Urinary bladder (tissue), 4 donors: ENCODE measurements at places on chromosomes 1 and 21.

GRCh38 chr1:115826628-115827027 lies 14.3 kb downstream of the NHLH2 start:
- DNase-seq, result no peak

- no peak for DNase-seq
These were observed 20.5 kb upstream of the SMYD3 start for GRCh38 chr1:246527402-246528088.

DNA sequence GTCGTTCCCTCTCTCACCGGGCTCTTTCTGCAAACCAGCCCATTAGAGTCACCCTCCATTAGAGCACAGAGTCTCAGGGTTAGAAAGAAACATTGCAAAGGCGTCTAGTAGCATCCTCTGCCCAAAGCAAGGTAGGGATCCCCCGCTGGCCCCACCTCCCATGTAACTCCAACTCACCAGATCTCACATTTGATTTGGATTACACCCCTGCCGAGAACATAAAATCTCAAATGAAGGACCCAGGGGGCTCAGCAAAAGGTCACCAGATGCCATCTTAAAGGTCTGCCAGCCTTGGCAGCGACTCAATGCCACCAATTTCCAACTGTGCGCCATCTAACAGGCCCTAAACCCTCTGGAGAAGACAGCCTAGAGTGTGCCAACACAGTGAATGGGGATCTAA lies 14.1 kb downstream of the C1orf87 start:
- no peak for DNase-seq

GRCh38 chr1:108106775-108107174 lies 93.4 kb downstream of the SLC25A24 start:
- no peak for DNase-seq

DNA sequence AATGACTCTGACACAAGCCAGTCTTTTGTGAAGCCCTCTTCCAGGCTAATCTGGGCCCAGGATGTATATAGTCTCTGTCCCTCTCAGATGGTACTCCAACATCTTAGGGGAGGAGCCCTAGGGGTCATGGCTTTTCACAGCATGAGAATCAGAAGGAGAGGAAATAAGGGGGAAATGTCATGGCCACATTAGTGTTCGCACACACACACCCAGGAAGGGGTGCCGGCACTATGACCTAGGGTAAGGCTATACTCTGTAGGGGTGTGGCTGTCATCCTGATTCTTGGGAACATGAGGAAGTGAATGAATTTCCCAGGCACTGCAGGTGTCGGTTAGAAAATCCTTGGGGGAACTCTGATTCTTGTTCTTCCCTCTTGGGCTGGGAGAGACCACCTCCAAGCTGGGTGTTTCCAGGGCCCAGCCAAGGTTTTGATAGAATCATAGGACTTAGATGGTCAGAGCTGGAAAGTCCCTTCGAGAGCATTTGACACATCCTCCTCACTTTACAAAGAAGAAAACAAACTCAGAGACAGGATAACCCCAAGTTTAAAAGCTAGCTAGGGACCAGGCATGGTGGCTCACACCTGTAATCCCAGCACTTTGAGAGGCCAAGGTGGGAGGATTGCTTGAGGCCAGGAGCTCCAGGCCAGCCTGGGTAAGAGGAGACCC lies 22.0 kb downstream of the GFI1 start:
- no peak for DNase-seq

GRCh38 chr1:46687921-46688509 lies 16.4 kb downstream of the TEX38 start:
- DNase-seq, result no peak

DNA sequence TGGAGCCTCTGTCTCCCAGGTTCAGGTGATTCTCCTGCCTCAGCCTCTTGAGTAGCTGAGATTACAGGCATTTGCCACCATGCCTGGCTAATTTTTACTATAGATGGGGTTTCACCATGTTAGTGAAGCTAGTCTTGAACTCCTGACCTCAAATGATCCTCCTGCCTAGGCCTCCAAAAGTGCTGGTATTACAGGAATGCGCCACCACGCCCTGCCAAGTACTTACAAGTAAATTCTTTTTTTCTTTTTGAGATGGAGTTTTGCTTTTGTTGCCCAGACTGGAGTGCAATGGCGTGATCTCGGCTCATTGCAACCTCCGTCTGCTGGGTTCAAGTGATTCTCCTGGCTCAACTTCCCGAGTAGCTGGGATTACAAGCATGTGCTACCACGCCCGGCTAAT lies 42.5 kb downstream of the RPRD2 start:
- DNase-seq, result no peak

- DNase-seq, result no peak
These were observed 651.9 kb downstream of the MRPL39 start for GRCh38 chr21:24955275-24955961.

GRCh38 chr1:94038511-94038910 lies 82.4 kb downstream of the ABCA4 start:
- no peak for DNase-seq

DNA sequence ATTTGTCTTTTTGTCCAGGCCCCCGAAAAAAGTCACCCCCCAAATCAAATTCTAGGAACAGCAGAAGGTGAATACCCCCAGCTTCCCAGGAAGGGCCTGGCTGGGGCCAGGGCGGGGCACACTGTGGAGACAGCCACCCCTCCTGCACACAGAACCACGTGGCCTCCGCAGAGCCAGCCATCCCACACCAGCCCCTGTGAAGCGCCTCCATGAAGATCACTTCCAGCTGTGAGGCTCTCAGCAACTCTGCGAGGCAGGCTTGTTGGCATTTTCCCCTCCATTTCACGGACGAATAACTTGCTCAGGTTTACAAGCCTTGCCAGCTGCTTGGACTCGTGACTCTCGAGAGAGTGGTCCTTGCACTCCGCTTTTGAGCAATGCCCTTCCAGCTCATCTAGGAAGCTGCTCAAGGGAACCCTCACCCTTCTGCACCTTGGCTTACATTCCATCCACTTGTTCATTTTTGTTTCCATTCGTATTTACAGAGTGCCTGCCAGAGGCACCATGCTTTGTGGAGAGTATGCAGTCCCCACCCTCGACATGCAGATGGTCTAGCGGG lies 48.2 kb downstream of the SYT6 start:
- no peak for DNase-seq

DNA sequence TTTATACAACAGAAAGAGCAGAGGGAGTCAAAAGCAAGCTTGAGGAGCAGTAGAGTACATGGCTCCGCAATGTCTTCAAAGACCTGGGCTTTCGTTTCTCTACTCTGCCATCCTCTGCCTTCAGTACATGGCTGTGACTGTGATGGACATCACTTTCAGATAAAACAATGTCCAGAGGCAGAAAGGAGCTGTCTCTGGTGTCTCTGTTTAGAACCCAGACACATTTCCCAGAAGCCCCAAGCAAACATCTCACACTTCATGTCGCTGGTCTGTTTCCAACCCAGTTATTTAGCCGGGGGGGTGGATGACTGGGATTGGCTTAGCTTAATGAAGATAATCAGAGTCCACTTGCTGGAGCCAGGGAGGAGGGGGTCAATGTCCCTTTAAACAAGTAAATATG lies 25.6 kb downstream of the SGIP1 start:
- DNase-seq, result no peak

- DNase-seq, result no peak
These were observed 50.0 kb downstream of the C1orf198 start for GRCh38 chr1:230818367-230818766.

DNA sequence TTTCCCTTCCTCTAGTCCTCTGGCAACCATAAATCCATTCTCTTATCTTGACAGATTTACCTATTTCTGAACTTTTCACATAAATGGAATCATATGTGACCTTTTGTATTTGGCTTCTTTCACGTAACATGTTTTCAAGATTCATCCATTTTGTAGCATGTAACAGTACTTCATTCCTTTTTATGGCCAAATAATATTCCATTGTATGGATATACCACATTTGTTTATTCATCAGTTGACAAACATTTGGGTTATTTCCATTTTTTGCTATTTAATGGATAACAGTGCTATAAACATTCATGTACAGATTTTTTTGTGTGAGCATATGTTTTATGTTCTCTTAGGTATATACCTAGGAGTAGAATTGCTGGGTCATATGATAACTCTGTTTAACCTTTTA lies 54.0 kb downstream of the RPAP2 start:
- no peak for DNase-seq

DNA sequence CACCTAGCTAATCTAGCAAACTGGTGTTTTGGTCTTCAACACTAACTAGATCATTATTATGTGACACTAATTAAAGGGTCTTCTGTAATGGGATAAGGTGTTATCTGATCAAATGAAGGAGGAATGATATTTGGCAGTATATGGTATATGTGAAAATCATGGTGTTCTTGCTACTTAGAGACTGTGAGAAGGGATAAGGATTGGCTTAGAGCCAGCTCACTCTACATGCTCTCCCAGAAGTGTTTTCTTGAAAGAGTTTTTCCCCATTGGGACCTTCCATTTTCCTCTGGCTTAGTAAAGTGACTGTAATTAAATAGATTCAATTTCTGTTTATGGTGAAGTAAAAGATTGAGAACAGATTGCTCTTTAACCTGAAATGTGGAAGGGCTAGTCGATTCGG lies 71.2 kb upstream of the RGL1 start:
- DNase-seq, result no peak

GRCh38 chr1:152983743-152984142 lies at the start of gene SPRR1A:
SPRR1A (plus strand) TSS chr1:152984081; CDS start chr1:152985231, 1,150 bp downstream.
- DNase-seq, result no peak

DNA sequence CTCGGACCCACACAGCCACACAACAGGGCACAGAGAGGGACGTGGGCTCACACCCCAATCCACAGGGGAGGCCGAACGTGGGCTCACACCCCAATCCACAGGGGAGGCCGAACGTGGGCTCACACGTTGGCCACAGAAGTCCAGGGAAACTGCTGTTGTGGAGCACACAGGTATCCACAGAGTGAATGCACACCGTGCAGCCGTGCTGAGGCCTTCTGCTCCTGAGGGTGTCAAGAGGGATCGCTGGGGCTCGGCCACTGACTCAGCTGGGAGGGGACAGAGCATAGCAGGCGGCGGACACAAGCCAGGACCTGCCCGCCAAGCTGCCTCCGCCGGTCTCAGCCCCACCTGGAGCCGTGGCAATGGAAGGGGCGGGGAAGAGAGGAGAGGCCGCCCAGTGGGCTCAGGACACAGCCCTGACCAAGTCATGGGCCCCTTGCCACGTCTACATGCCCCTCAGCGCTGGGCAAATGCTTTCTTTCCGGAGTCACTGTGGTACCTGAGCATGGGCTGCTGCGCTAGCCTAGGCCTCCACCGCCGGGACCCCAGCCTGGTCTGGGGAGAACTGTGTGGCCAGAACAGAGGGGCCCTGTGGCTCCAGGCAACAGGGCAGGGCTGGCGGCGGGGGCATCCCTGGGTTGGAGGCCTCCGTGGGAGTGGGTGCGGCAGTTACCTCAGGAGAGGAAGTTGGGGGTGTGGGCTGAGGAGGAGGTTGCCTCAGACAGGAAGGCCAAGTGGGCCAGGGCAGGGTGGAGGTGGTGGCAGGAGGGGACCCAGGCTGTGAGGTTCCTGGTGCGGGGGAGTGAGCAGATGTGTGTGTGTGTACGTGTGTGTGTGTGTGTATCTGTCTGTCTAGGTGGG lies 1.2 kb downstream of the SYTL1 start:
- peak; percentile 40 for DNase-seq

DNA sequence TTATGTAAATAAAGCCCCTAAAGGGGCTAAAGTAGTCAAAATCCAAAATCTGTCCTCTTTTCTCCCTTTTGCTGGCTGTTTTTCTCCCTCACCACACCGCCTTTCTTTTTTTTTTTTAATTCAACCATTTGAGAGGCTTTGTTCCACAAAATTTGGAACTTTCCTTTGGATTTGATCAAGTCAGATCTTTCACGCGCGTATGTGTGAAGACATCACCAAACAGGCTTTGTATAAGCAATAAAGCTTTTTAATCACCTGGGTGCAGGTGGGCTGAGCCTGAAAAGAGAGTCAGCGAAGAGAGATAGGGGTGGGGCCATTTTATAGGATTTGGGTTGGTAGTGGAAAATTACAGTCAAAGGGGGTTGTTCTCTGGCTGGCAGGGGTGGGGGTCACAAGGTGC lies 5.3 kb upstream of the HPDL start:
- no peak for DNase-seq

DNA sequence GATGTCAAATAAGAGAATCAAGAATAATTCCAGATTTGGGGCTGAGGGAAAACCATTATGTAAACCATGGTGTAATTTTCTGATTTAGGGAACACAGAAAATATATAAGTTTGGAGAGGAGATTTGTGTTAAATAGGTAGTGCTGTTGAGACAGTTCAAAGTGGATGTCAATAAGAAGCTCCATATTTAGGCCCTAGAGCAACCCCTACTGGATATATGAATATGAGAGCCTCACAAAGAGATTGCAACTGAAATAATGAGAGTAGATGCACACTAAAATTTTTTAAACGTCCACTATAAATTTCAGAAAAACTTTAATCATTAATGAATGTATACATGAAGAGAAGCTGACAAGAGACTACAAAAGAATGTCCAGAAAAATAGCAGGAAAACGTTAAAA lies 1447.8 kb upstream of the PRMT6 start:
- no peak for DNase-seq

DNA sequence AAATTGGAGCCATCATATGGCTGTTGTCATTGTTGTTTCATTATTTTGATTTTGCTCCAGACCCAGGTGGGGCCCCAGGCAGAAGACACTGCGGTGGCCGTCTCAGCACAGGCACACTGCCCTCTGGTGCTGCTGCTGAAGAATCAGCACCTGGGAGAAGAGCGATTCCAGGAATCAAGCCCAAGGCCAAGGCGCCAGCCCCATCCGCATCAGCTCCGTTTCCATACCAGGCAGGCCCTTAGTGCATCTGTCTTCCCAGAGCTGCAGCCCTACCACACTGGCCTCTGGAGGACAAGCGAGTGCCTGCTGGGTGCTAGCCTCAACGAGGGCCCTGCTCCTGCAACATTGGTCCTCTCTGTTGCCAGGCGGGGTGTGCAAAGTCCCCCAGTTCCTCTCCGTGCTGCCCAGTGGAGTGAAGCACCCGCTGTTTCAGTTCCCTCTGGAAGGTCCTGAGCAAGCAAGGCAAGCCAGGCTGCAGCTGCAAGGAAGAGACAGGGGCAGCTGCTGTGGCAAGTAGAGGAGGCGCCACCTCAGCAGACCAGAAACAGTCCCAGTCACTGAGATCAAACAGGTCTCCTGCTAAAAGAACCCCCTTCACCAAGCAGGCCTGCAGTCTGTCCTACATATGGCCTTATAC lies 5.2 kb downstream of the GRIK3 start:
- no peak for DNase-seq

DNA sequence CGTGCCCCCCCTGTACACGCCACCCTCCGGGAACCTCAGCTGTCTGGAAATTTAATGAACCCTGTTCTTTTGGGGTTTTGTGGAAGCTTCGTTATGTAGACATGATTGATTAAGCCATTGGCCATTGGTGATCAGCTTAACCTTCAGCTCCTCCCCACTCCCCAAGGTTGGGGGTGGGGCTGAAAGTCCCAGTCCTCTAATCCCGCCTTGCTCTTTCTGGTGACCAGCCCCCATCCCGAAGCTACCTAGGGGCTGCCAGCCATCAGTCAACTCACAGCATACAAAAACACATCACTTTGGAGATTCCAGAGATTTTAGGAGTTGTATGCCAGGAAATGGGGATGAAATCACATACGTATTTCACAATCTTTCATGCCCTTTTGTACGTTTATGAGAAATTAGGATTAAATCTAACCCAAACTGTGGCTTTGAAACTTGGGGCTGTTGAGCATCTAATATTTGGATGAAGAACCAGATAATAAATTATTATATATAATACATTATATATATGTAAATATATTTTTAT lies 52.3 kb downstream of the BACE2 start:
- DNase-seq, result no peak
